Activated naive CD8-positive, alpha-beta T cell treated with anti-CD3 and anti-CD28 coated beads for 36 hours (primary cell): ENCODE measurements at places on chromosomes 3 and 15. TPM values are rescaled to one million over a fixed set of nuclear protein-coding genes. Genes with fewer than 3 reads are reported as not detected.

DNA sequence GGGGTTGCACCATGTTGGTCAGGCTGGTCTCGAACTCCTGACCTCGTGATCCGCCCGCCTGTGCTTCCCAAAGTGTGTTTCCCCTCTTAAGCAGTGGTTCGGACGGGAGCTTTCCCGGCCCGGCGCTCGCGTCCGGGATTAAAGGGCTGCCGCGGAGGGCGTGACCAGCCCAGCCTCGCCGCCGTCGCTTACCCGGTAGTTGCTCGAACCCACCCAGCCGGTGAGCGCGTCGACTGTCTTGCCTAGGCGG lies 513 bp downstream of the CLASP2 start:
- no peak for DNase-seq

The STAC gene
- total RNA-seq: not detected

The NPAP1 gene
- total RNA-seq: not detected

- DNase-seq: no peak
Measured at GRCh38 chr3:134768837-134769236, 26.2 kb upstream of the EPHB1 start.

DNA sequence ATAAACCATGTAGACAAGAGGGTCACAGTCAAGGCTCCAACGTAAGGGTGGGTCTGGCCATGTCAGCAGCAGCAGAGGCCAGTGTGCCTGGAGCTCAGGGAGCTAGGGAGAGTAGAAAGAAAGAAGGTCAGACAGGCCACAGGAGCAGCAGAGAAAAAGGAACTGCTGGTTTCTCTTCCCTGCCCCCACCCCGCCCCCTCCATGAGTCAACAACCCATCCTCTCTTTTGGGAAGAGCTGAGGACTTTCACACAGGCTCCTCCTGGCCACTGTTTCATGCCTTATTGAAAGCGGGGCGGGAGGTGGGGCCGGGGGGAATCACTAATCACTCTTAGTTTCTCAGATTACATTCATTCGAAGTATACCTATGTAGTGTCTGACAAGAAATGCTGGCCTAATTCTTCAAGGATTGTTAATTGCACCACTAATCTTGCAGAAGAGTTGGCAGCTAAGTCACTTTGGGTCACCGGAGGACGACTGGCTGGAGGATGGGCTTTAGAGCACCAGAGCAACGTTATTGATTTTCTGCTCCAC lies 9.1 kb upstream of the SCG3 start:
- DNase-seq: no peak

The ALPK3 gene
- total RNA-seq: 0.04 TPM

The CILP gene
- not detected for total RNA-seq

GRCh38 chr3:14464141-14464465 lies 61.7 kb downstream of the SLC6A6 start:
- DNase-seq: no peak

DNA sequence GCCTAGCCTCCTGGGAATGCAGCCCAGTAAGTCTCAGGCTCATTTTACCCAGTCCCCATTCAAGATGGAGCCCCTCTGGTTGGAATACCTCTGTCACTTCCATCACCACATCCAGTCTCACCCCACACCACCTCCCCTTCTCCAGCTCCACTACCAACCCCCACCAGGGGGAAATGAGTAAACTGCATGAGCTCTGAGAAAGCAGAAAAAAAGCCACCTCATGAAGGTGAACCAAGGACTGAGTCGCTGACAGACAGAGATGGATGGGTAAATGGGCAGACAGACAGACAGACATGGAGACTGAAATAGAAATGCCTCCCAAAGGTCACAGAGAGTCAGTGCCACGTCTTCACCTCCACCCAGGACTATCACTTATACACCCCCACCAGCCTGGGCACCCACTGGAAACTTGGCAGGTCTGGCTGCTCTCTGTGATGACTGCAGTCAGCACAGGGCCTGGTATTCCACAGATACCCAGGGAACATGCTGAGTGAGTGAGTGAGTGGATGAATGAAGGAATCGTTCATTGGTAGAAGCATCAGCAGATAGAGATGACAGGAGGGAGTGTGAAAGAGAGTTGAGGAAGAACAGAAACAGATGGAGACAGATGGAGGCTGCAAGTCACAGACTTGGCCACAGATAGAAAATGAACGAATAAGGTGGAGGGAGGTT lies 4.9 kb upstream of the LOXL1 start:
- no peak for DNase-seq

DNA sequence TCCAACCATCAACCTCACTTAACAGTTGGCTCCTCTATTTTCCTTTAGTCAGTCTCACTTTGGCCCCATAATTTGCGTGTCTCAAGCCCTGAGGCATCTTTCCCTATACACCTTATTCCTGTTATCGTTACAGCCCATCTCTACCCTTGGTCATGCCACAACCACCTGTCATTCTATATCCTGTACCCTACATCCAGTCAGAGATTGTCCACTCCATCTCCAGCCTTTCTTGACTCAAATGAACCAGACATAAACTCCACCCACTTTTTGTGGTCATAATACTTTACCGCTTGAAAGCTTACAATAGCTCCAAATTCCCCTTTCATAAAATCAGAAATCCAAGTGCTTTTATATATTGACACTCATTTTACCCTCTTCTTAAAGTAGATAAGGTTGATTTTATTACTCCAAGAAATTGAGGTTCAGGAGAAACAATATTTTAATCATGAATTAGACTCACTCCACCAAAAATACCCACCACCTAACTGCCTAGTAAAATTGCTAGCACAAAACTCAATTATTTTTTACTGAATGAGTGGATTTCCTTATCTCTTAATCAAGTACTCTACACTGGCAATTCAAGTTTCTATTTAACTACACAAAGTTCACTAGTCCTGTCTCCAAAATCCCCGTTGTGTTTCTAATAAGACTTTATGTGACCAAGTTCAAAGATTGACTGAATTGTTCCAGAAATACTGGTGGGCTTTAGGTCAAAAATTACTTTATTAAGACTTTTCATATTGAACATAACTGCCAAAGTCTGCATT lies 9.1 kb downstream of the CCR4 start:
- no peak for DNase-seq

GRCh38 chr15:56047354-56047753 lies 53.9 kb upstream of the NEDD4 start:
- DNase-seq: no peak

The PROS1 gene
- 0.32 TPM for total RNA-seq

- DNase-seq: no peak
Measured at GRCh38 chr3:80580146-80580545, 812.3 kb upstream of the ROBO1 start.

DNA sequence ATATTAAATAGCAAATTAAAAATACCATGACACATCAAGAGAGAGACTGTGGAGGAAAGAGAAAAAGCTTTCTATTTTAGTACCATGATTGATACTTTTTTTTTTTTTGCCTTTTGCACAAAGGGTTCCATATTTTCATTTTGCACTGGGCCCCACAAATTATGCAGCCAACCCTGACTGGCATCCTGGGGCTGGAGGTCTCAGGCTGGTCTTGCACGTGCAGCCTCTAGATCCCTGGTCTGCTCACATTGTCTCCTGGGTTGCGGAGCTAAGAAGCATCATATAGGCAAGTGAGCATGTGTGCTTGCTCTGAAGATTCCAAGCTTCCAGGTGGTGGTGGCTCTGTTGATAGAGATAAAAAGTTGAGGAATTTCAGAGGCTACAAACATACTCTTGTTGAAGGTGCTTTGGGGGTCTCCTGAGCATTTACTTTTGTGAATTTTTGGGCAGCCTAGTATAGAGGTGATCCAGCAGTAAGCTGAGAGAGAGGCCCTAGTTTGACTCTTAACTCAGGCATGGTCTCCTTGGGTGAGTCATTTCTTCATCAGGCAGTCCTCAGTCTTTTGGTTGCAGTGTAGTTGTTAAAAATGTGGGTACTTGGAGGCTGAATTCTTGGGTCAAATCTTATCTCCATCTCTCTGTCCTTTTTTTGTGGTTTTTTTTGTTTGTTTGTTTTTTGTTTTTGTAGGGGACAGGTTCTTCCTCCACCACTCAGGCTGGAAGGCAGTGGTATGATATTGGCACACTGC lies 31.3 kb downstream of the SMAD3 start:
- DNase-seq: no peak

- DNase-seq: no peak
Measured at GRCh38 chr3:85796140-85796539, 837.4 kb downstream of the CADM2 start.

The SAMMSON gene
- not detected for total RNA-seq

DNA sequence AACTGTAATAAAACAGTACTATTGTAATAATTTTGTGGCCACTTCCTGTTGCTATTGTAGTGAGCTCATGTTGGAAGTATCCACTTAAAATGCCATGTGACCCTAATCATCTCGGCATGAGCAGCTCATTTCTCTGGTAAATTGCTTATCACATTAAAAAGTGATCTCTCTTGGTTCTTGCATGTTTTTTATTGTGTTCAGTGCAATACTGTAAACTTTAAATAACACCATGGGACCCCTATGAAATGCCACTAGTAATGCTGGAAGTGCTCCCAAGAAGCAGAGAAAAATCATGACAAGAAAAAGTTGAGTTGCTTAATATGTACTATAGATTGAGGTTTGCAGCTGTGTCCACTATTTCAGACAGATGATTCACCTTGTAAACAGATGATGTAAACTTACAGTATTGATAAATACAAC lies 45.6 kb downstream of the NMD3 start:
- DNase-seq: no peak

The SIDT1 gene
- total RNA-seq: 18.0 TPM

- no peak for DNase-seq
Measured at GRCh38 chr3:46375814-46376213, 5.1 kb downstream of the CCR5 start.

The CA12 gene
- total RNA-seq: 0.39 TPM

GRCh38 chr3:157918402-157918801 lies 187.8 kb downstream of the SHOX2 start:
- DNase-seq: no peak

DNA sequence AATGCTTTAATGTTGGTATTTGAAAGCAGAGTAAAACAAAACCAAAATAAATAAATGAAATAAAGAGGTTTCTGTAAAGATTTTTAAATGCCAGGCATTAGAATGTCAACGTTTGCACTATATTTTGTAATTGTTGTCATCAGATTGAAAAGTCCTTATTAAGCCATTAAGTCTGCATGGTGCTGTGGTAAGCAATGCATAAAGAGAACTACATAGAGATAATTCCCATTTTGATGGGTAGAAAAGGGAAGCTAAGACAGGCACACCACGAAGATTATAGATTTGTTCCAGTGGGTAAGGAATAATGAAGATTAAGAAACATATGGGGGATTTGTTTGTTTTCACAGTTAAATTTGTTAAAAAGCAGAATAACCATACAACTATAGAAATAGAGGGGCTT lies 52.5 kb upstream of the PPARG start:
- DNase-seq: no peak

The LRRC31 gene
- total RNA-seq: not detected

- DNase-seq: peak; percentile 71
Measured at GRCh38 chr3:13419505-13420044, 547 bp downstream of the NUP210 start.

The LARP6 gene
- 1.9 TPM for total RNA-seq
